ENCODE measurements at places on chromosomes 4 and X.
A peak's percentile ranks its signal among the peaks of the same experiment; 100 is the strongest.

DNA sequence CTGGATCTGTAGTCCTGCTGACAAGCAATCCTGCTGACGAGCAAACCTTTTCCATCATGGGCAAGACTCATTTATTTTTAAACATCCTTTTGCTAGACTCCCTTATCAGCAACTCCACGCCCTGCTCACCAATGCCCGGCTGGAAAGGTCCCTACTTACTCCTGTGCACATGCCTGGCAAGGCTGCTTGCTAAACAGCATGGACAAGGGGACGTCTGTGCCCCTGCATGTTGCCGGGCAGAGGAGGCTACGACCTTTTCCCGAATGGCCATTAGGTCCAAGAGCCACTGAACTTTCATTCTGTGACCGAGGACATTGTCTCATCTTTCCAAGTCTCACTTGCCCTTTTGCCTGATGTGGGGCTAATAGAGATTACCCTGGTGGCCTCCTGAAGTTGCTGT lies 98.6 kb downstream of the MGST2 start:
- DNase-seq, result no peak

DNA sequence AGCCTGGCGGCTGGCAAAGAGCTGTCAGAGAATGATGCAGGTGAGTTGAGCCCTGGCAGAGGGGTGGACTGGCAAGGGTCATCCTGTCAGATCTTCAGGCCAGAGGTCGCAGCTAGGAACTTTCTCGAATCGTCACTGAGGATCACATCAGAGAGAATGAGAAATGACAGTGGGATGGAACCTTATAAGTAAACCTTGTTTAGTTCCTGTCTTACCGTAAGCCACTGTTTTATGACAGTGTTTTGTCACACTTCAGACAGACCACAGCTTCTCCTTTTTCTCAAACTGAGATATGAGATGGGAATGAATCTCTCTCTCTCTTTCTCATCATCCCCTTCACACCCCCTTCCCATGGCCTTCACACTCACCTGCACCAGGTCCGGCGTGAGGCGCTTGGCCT lies 9.3 kb downstream of the DIPK2B start:
- DNase-seq, result no peak

DNA sequence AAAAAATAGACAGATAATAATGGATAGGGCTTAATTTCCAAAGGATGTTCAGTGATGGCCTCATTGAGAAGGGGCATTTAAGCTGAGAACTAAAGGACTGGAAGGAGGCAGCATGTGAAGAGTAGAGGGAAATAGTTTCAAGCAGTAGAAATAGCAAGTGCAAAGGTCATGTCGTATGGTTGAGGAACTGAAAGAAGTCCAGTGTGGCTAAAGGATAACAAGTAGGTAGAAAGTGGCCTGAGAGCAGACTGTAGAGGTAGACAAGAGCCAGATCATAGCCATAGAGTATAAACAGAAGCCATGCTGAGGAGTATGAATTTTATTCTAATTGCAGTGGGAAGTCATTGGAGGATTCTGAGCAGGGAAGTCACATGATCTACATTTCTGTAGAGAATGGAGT lies 72.3 kb downstream of the GRIA3 start:
- DNase-seq, result no peak

- DNase-seq, result no peak
Observed at GRCh38 chr4:162791226-162791625, 375.5 kb downstream of the NAF1 start.

GRCh38 chr4:138540056-138540800 lies 298.1 kb upstream of the SLC7A11 start:
- no peak for DNase-seq

DNA sequence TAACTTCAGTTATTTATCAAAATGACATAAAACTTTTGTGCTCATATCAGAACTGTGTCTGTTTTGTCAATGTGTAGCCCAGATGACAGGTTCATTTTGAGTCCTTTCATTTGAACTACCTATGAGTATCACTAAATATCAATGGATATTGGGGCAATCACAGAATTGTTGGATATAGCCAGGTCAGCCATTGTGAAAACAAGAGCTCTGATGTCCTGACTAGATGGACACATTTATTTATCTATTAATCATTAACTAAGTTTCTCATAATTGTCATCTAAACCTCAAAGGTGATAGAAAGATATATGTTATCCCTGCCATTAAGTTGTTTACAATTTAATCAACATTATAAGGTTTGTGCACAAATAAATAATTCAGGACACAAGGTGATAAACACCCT lies 638.3 kb upstream of the GRIA3 start:
- no peak for DNase-seq

GRCh38 chr4:122636697-122637096 lies 15.8 kb upstream of the IL21 start:
- DNase-seq, result no peak

- no peak for DNase-seq
Observed at GRCh38 chr4:10345381-10345784, 111.8 kb downstream of the ZNF518B start.

DNA sequence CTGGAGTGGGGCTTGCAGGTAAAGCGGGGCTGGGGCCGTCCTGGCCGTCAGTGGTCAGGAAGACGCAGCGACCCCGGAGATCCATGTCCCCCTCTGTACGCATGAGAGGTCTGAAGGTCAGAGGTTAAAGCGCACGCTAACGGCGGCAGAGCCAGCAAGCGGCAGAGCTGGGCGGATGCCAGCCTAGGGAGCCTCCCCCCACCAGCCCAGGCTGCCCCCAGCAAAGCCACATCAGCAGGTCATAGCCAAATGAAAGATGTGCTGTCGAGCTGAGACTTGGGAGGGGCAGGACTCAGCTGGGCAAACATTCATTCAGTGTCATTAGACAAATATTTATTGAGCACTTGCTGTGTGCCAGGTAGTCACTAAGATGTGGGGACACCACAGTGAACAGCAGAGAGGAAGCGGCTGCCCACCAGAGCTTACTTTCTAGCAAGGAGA lies 593 bp upstream of the JAKMIP1 start:
- DNase-seq, result peak; percentile 87

DNA sequence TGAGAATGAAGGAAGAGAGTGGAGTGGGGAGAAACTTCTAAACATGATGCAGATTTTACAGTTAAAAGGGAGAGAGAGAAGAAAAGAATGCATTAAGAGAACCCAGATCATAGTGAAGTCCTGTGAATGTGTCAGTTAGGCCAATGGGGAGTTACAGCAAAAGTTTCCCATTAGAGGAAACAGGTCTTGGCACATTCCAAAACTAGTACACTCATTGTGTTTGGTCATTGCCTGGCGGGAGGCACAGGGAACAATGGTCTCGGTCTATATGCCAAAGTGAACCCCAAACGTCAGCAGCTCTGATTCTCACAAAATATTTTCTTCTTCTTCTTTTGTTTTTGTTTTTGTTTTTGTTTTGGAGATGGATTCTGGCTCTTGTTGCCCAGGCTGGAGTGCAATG lies 284.5 kb upstream of the CTSO start:
- no peak for DNase-seq

DNA sequence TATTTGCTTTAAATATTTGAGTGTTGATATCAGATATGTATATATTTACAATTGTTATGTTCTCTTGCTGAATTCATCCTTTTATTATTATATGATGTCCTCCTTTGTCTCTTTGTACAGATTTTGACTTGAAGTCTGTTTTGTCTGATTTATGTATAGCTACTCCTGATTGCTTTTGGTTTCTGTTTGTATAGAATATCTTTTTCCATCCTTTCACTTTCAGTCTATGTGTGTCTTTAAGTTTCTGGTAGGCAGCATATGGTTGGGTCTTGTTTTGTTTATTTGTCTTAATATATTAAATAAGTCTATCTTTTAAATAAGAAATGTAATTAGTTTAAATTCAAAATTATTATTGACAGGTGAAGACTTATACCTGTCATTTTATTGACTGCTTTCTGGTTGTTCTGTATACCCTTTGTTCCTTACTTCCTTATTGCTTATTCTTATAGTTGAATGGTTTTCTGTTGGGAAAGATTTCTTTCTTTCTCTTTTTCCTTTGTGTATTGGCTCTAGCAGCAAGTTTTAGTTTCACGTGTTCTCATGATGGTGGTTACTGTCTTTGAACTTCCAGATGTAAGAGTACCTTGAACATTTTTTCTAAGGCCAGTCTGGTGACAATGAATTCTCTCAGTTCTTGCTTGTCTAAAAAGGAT lies 31.1 kb downstream of the RAB28 start:
- no peak for DNase-seq

DNA sequence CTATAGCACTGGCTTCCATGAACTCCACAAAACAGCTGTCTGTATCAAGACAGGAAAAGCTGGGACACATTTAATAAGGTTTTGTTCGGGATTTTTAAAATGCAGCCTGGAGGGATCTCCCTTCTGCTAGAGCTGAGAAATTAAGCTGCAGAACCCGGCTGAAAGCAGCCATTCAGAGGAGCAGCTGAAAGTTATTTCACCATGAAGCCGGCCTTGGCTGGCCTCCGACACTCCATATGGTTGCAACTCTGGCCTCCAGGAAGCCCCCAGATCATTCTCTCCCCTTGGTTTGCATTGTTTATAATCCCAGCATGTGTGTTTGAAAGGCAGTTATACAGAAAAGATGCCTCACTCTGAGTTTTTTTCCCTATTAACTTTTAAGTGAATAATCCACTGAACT lies 239.4 kb downstream of the SPATA18 start:
- no peak for DNase-seq

DNA sequence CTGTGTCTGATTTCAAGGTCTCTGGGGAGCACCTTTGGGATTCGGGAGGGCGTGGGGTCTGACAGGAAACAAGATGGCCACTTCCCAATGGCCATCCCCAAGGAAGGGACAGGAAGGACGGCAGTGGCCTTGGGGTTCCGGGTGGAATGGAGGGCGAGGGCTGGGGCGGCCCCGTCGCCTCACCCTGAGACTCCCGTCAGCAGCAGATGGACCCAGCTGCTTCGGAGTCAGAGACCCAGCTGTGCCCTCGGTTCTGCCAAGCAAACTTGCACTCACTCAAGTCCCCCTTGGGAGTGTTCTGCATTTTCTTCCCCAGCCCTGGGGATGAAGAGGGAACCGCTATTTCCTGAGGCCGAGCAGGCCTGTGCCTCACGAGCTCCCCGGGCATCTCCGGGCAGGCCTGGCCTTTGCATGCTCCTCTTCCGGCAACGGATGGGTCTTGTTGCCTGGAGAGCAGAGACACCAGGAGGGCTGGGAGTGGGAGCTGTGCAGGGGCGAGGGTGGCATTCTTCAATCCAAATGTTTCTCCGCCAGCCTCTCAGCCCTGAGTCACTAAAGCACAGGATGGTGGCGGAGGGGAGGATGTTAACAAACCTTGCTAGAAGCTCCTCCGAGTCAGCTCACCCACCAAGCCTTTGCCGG lies 6.8 kb upstream of the DUSP9 start:
- DNase-seq, result no peak

GRCh38 chrX:67724359-67725110 lies 180.7 kb downstream of the AR start:
- DNase-seq, result no peak

DNA sequence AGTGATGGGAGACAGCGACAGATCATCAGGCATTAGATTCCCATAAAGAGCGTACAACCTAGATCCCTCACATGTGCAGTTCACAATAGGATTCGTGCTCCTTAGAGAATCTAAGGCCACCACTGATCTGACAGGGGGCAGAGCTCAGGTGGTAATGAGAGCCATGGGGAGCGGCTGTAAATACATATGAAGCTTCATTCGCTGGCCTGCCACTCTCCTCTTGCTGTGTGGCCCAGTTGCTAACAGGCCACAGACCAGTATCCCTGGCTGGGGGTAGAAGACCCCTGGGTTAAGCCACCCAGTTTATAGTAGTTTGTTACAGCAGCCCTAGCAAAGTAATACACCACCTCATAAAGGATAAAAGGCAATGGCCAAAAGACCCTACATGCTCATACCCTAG lies 30.3 kb downstream of the APBB2 start:
- no peak for DNase-seq

GRCh38 chrX:9130031-9130430 lies 96.1 kb upstream of the FAM9B start:
- no peak for DNase-seq

GRCh38 chrX:107014936-107015335 lies 14.9 kb upstream of the MORC4 start:
- DNase-seq, result no peak

- no peak for DNase-seq
Observed at GRCh38 chr4:110533940-110534339, 58.0 kb downstream of the ENPEP start.

- no peak for DNase-seq
Observed at GRCh38 chr4:1615786-1616556, 68.1 kb downstream of the FAM53A start.

DNA sequence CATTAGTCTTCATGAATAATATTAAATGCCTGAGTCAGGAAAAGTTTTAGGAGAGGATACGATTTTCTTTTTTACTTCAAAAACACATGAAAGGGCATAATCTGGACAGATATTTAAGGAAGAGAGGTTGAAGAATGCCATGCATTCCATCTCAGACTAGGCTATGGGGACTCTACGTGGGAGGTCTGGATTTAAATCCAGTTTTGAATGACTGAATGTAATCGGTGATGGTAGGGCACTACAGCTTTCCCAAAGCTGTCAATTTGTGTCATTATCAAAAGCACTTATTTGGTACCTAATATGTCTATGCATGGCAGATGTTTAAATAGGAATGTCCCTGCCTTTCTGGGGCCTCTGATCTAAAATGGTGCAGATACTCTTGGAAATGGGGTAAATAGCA lies 59.3 kb upstream of the RPL34 start:
- DNase-seq, result no peak

DNA sequence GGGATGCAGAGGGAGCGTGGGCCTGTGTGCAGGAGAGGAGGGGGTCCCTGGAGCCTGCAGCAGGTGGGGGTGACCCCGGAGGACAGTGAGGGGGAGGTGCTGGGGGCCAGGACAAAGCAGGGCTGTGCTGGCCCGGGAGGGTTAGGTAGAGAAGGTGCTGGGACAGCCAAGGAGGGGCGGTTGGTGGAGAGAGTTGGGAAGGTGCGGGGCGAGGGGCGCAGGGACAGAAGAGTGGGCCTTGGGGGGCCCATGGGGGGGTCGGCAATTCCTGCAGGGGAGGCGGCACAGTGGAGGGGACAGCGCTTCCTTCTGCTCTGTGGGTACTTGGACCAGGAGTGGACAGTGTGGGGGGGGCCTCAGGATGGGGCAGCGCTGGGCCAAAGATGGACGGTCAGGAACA lies 32.5 kb downstream of the LRPAP1 start:
- DNase-seq, result no peak

DNA sequence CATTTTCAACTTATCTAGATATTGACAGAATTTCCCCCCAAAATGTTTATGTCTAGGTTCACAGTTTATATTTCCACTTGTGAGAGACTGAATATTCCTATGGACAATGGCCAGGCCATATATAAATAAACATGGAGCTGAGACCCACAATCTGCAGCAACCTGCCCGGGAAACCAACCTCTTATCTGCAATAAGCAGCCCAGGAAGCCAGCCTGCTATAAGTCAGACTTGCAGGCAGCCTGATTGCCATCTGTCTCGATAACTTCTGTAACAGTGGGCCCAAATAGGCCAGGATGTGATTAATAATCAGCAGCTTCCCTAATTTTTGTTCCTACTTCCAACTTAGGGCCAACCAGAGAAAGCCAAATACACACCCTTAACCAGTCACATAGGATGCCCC lies 5.2 kb upstream of the NAP1L5 start:
- DNase-seq, result no peak

DNA sequence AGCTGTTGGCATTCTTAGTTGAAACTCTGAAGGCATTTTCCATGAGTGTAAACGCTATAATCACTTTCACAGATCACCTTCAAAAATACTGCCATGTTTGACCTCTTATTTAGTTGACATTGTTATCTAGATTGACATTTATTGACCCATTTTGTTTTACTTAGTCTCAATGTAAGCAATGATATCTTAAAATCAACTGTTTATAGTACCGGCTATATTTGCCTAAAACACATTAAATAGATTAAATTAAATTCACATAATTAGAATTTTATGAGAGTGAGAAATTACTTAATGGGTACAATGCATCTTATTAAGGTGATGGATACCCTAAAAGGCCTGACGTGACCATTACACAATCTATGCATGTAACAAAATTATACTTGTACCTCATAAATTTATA lies 517.7 kb upstream of the FTHL17 start:
- DNase-seq, result no peak
